GM23338 (cell line): ENCODE measurements at places on chromosomes 16 and 17. TPM values are rescaled to one million over a fixed set of nuclear protein-coding genes. Genes with fewer than 3 reads are reported as not detected.
A peak's percentile ranks its signal among the peaks of the same experiment; 100 is the strongest.

DNA sequence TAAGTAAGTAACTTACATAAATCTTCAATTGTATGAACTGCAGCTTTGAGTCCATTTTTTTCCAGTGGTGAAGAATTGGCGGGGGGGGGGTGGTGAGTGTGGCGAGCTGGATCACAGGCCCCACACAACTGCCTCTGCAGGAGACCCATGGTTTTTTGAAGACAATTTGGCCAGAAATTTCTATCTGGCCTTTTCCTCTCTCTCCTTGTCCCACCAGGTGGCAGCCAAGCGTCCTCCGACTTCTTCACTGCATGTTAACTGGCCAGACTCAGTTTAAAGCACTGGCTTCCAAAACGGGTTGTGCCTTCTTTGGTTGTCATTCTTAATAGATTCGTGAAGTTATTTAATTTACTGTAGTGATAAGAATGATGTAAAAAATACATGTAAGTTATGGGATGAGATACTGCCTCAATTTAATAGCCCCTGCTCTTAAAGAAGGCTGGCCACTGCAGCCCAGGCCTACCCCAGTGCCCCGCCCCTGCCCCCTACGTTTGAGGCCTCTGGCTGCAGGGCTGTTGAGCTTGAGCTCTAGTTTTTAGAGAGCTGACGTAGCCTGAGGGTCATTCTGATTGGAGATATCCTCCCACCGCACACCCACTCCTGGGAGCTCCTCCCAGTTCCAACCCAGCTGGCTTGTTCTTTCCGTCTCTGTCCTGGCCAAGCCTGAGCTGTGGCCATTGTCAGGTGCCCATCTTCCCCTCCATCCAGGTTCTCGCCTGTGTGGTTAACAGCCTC lies 36.4 kb downstream of the AKAP1 start:
- H3K4me3 ChIP-seq: no peak overlapping the region
- H3K27me3 ChIP-seq: no peaks in the 10 kb centered on the region
- no peak overlapping the region for H3K27ac ChIP-seq
- no peaks in the 10 kb centered on the region for H3K4me1 ChIP-seq
- peaks cover 7% of the 10 kb centered on the region for H3K36me3 ChIP-seq

The FCSK gene
- 1.5 and 2.3 TPM in 2 replicates for polyA plus RNA-seq

The TBC1D3I gene
- 0.11 TPM in 1 of 2 replicates, not detected in the other for polyA plus RNA-seq

DNA sequence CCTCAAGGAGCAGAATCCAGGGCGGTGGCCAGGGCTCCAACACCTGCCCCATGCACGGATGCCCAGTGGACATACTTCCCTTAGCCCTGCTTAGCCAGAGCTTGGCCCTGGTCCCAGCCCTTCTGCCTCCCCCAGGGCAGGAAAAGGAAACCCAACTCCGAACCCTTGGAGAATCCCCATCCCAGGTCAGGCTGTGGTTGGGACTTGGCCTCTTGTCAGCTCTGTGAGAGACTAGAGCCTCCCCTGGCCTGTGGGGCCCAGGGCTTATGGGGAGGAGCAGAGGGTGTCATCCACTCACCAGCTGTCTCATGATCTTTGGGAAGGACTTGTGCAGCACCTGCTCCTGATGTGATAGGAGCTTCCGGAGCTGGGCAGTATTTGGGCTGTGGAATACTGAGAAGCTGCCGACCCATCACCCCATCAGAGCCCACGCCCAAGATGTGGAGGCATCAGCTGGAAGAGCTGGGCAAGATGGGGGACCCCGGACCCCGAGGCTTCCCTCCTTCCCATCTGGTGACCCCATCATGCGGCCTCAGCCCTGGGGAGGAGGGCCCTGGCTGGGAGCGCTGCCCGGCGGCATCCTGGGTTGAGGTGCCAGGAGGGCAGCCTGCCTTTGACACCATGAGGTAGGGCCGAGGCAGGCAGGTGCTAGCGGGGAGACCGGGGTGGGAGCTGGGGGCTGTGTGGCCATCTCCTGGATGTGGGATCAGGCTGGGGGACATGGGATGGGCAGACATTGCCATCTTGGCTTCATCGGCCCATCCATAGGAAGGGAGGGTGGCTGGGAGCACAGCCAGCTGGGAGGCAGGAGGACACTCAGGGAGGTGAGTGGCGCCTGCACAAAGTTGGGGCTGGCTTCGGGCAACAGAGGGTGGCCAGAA lies 45.1 kb downstream of the TNFRSF13B start:
- H3K4me3 ChIP-seq: no peak overlapping the region
- H3K27me3 ChIP-seq: no peaks in the 10 kb centered on the region
- DNase-seq: no peak
- no peaks in the 10 kb centered on the region for H3K36me3 ChIP-seq
- H3K27ac ChIP-seq: no peak overlapping the region
- H3K4me1 ChIP-seq: no peaks in the 10 kb centered on the region

DNA sequence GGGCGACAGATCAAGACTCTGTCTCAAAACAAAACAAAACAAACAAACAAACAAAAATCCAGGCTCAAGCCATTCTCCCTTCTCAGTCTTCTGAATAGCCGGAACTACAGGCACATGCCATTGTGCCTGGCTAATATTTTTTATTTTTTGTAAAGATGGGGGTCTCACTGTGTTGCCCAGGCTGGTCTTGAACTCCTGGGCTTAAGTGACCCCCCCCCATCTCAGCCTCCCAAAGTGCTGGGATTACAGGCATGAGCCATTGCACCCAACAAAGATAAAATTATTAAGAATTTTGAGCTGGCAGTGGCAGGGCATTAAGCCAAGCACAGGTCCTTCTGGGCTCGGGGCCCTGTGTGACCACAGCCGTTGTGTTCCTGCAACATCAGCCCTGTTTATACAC lies 69.9 kb upstream of the CBX4 start:
- no peak overlapping the region for H3K4me3 ChIP-seq
- no peak overlapping the region for H3K27ac ChIP-seq
- peaks cover 7% of the 10 kb centered on the region; the same call in 1 of the 2 replicates for H3K4me1 ChIP-seq
- no peaks in the 10 kb centered on the region for H3K27me3 ChIP-seq

DNA sequence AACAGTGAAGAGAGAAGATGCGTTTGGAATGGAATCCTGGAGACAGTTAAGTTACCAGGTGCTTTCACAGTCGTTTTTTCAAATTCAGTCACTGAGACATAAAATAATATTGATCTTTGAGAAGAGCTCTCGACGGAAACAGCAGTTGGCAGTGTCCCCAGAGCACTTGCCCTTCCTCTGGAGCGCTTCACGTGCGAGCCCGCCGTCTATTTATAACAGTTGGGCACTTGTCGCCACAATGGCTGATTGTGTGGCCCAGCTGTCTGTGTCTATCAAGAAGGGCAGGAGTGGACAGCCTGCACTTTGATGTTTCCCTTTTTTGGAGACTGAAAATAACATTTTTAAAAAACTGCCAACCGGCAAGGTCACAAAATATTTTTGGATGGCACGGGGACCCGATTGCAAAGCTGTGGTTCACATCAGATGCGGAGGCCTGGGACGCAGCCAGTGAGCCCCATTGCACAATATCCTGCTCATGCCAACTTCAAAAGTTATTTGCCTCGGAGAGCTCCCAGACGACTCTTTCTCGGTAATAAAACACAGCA lies 62.9 kb downstream of the ADCY9 start:
- no peaks in the 10 kb centered on the region for H3K27me3 ChIP-seq
- H3K4me3 ChIP-seq: no peak overlapping the region
- H3K27ac ChIP-seq: no peak overlapping the region
- H3K4me1 ChIP-seq: peaks cover 9% of the 10 kb centered on the region
- DNase-seq: no peak
- no peaks in the 10 kb centered on the region for H3K36me3 ChIP-seq

The ITGAX gene
- not detected in 2 replicates for polyA plus RNA-seq

- no peak overlapping the region for H3K27ac ChIP-seq
- H3K36me3 ChIP-seq: no peaks in the 10 kb centered on the region
- no peaks in the 10 kb centered on the region for H3K27me3 ChIP-seq
- H3K4me3 ChIP-seq: peak overlapping the region; percentile 67
These were observed 16.8 kb upstream of the PLLP start for GRCh38 chr16:57301126-57301817.

- no peaks in the 10 kb centered on the region for H3K36me3 ChIP-seq
- H3K27ac ChIP-seq: no peak overlapping the region
- no peaks in the 10 kb centered on the region; the same call in 1 of the 2 replicates for H3K4me1 ChIP-seq
- no peaks in the 10 kb centered on the region for H3K27me3 ChIP-seq
- no peak for DNase-seq
These were observed 171.7 kb downstream of the C16orf95 start for GRCh38 chr16:87145181-87146176.

DNA sequence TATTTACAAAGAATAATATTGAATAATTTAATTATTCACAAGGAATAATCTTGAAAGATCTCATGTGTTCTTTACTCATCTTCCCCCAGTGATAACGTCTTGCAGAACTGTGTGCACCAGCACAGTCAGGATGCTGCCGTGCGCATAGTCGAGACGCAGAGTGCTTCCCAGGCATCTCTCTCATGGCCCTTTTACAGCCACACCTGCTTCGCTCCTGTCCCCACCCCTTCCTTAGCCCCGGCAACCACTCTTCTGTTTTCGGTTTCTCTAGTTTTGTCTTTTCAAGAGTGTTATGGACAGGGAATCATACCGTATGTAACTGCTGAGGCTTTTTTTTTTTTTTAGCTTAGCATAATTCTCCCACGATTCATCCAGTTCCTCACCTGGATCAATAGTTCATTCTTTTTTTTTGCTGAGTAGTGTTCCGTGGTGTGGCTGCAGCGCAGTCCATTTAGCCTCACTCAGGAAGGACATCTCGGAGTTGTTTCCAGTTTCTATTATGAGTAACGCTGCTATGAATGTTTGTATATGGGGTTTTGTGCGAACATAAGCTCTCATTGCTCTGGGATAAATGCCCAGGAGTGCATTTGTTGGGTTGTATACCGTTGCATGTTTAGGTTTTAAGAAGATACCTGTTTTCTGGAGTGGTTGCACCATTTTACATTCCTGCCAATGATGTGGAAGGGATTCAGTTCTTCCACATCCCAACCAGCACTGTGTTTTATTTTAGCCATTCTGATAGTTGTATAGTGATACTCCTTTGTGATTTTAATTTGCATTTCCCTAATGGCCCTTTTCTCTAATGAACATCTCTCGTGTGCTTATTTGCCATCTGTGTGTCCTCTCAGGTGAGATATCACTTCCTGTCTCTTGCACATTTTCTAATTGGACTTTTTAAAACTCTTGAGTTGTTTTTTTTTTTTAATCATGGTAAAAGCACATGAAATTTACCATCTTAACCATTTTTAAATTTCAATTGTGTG lies 47.6 kb downstream of the SEC14L1 start:
- H3K27ac ChIP-seq: no peak overlapping the region
- H3K4me3 ChIP-seq: no peak overlapping the region
- no peaks in the 10 kb centered on the region for H3K27me3 ChIP-seq
- DNase-seq: no peak
- H3K4me1 ChIP-seq: peaks cover 4% of the 10 kb centered on the region; the same call in 1 of the 2 replicates
